ENCODE measurements at places on chromosomes 3 and 15.

- H3K27ac ChIP-seq, result no peak overlapping the region
- no peaks in the 10 kb centered on the region for H3K4me1 ChIP-seq
- H3K27me3 ChIP-seq, result no peaks in the 10 kb centered on the region
- no peak for DNase-seq
These were observed 54.8 kb downstream of the ANAPC13 start for GRCh38 chr3:134430950-134431445.

- no peaks in the 10 kb centered on the region for H3K36me3 ChIP-seq
- no peak overlapping the region for H3K27ac ChIP-seq
- no peaks in the 10 kb centered on the region for H3K27me3 ChIP-seq
- peak; percentile 64 for DNase-seq
- no peak overlapping the region for H3K4me3 ChIP-seq
- no peaks in the 10 kb centered on the region for H3K4me1 ChIP-seq
These were observed 1264.3 kb upstream of the ALCAM start for GRCh38 chr3:104102386-104102785.

DNA sequence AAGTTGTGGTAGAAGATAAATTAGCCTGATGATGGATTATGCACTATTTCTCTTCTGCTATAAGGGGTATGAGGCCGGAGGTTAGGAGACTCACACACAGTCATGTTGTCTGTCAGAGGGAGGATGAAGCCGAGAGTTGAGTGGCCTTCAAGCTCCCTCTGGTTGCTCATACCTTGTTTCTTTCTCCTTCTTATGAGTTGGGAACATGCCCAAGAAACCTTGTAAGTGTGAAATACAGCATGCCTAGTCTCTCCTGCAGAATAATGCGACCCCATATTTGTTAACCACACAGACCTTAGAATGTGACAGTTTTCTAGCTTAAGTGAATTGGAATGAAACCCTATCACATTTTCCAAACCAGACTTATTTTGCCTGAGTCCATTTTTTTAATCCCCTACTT is 366.7 kb downstream of the PTPRG start:
- H3K27ac ChIP-seq, result no peak overlapping the region
- no peak for DNase-seq
- H3K36me3 ChIP-seq, result no peaks in the 10 kb centered on the region
- H3K4me3 ChIP-seq, result no peak overlapping the region
- peaks cover 20% of the 10 kb centered on the region for H3K4me1 ChIP-seq

GRCh38 chr3:513301-513700 is 316.7 kb downstream of the CHL1 start:
- no peak overlapping the region for H3K4me3 ChIP-seq
- no peak overlapping the region for H3K27ac ChIP-seq
- DNase-seq, result no peak
- no peaks in the 10 kb centered on the region for H3K27me3 ChIP-seq
- H3K36me3 ChIP-seq, result no peaks in the 10 kb centered on the region
- no peaks in the 10 kb centered on the region for H3K4me1 ChIP-seq

DNA sequence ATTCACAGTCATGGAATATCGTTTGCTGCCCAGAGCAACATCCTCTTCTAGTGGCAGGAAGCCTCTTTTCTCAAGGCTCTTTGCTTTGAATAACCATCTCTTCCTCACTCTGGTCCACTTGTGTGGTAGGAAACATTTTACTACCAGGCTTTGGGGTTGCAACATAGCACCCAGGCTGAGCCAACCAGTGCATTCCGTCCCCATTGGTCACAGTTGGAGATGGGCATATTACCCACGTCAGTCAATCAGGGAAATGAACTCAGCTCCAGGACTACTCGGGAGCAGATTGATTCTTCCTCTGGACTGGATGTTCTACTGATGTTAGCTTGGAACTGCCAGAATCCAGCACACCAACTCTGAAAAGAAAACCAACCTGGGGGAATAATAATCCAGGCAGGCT is 4.2 kb upstream of the PEX5L start:
- no peak overlapping the region for H3K4me3 ChIP-seq
- peaks cover 4% of the 10 kb centered on the region for H3K4me1 ChIP-seq
- H3K36me3 ChIP-seq, result no peaks in the 10 kb centered on the region

DNA sequence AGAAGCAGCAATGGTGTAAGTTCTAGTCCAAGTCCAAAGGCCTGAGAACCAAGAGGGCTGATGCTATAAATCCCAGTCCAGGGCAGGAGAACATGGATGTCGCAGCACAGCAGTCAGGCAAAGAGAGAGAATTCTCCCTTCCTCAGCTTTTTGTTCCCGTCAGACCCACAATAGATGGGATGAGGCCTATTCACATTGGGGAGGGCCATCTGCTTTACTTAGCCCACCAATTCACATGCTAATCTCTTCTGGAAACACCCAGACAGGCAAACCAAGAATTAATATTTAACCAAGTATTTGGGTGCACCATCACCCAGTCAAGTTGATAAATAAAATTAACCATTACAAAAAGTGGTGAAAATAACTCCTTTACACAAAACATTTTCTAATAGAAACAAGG is 511.7 kb upstream of the UBE2E2 start:
- no peak overlapping the region for H3K4me3 ChIP-seq
- H3K27ac ChIP-seq, result no peak overlapping the region
- no peaks in the 10 kb centered on the region for H3K36me3 ChIP-seq
- peaks cover 15% of the 10 kb centered on the region for H3K4me1 ChIP-seq

- no peak overlapping the region for H3K4me3 ChIP-seq
- no peaks in the 10 kb centered on the region for H3K36me3 ChIP-seq
- H3K27me3 ChIP-seq, result no peaks in the 10 kb centered on the region
- H3K4me1 ChIP-seq, result peaks cover 5% of the 10 kb centered on the region
- no peak overlapping the region for H3K27ac ChIP-seq
These were observed 75.2 kb downstream of the CLASP2 start for GRCh38 chr3:33642806-33643205.

GRCh38 chr3:58526515-58526957 is 10.5 kb downstream of the ACOX2 start:
- H3K4me3 ChIP-seq, result no peak overlapping the region
- peaks cover 24% of the 10 kb centered on the region for H3K4me1 ChIP-seq
- H3K36me3 ChIP-seq, result no peaks in the 10 kb centered on the region
- no peak overlapping the region for H3K27ac ChIP-seq
- no peaks in the 10 kb centered on the region for H3K27me3 ChIP-seq
